Eye (tissue), 1 donor: ENCODE measurements at places on chromosomes 2 and 18.

GRCh38 chr2:1951586-1951985, 207.3 kb upstream of the PXDN start:
- DNase-seq, result no peak

- DNase-seq, result no peak
Observed at GRCh38 chr2:68721482-68722101, 13.0 kb upstream of the ARHGAP25 start.

GRCh38 chr2:209600341-209601171, 171.1 kb upstream of the UNC80 start:
- peak; percentile 51 for DNase-seq

DNA sequence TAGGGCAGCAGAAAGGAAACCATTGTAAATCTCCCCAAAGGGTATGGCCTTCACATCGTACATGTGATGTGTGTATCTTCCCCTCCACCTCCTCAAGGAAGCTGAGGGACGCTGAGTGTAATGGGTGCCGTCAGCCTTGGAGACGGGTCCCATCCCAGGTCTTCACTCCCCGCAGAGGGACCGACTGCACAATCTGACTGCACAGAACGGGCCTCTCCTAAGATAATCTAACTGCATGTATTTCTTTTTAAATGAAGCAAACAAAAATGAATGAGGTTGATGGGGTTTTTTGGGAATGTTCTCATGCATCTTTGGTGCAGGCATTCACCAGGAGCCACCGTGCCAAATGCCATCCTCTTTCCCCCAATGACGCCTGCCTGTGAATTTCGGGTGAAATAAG, 94.1 kb upstream of the PXDN start:
- DNase-seq, result no peak

DNA sequence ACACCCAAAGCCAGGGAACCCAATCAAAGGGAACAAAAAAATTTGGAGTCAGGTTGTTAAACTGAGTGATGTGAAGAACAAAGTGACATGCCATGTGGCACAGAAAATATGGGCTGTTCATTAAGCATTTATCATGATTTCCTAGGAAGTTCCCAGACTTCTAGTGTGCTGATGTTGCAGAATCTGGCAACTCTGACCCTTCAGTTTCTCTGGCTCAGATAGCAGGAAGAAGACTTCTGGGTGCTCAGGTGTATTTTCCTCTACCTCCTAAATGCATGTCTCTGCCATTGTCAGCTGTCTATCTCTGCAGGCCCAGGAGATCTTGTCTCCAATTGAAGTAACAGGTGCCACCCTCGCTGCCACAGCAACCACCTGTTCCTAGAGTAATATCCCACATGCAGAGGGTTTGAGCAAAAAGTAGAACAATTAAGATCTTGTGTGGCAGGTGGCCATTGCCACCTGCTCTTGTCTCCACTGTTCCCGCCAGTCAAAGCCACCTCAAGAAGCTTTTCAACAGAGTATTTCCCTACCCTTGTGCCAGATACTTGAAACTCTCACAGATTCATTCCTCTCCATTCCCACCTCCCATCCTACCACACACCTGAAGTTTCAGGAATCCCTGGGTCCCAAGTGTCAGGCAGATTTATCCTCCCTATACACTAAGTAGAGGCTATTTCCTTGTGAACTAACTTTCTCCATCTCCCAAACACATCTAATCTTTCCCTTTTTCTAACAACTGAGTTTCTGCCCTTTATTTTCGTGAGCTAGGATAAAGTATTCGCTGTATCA, 533.7 kb upstream of the CHAC2 start:
- no peak for DNase-seq

DNA sequence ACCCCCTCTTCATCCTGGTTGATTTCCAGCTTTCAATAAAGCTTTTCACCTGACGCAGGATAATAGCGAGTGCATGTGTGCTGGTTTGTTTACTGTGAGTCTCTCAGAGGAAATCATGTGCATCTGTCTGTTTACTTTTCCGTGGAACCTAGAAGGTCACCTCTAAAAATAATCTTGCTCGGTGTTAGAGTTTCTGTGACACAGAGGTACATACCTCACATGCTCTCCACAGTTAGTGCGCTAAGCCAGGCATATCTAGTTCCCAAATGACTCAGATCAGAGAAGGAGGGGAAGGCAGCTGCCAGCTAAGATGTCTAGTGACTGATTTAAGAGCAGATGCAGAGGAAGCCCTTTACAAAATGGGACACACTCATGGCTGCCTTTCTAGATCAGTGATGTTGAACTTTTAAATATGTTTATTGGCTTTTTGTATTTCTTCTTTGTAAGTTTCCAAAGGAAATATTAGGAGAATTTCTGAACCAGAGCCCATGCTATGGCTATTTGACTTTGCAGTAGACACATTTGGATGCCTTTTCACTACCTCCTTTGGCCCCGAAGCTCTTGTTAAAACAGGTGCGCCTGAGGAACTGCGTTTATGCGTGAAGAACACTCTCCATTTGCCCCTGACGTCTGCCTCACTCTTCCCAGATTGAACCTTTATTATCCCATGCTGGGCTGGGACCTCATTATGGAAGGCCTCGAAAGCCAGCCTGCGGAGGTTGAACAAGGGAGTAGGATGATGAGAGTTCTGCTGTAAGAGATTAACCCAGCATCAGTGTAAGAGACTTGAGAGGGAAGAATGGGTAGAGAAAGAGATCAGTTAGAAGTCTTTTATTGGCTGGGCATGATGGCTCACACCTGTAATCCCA, 145.6 kb downstream of the FAM161A start:
- peak; percentile 28 for DNase-seq

DNA sequence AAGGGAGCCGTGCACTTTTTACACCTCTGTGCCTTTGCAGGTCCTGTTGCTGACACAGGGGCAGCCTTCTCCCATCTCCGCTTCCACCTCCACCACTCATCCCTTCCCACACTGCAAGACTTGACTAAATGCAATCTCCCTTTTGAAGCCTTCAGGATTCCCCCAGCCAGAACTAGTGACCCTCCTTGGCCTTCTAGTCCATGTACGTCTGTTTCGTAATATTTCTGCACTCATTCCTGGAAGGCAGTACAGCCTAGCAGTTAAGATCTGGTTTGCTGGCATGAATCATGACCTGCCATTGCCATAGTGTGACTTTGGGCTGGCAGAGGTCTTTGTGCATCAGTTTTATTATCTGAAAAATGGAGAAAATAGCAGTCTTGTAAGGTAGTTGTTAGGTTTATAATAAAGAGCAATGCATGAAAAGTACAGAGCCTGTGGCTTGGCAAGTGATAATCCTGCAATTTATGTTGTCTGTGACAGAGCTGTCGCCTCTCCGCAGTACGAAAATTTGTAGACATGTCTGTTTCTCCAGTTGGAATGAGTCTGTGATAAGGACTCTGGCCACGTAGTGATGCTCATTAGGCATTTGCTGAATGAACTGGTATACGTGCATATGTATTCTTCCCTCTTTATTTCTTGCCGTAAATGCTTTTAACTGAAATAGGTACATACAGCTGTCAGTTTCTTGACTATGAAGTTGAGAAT, 36.7 kb downstream of the NCK2 start:
- no peak for DNase-seq

DNA sequence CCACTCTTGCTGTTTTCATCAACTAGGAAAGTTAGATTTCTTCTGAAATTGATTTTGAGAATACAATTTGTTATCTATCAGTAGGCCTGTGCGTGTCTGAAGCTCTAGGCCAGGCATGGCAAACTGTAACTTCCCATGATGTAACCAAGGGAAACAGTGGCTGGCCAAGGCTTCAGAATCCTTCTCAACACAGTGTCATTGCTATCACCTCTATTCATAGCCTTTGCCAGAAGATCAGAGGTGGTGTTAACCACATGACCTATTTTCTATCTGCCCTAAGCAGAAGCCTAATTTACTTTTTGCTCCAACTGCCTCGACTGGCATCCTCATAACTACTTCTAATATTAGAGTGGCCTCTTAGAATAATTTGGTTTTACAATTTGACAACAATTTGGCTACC, 2.5 kb downstream of the ITGB6 start:
- DNase-seq, result no peak
